ENCODE measurements at places on chromosomes 12 and 14.

- no peak for DNase-seq
Observed at GRCh38 chr12:69171881-69172280, 67.5 kb upstream of the CPSF6 start.

- peak; percentile 76 for DNase-seq
Observed at GRCh38 chr12:51752234-51752889, 96.2 kb downstream of the FIGNL2 start.

GRCh38 chr12:77923882-77924281 lies 93.2 kb downstream of the NAV3 start:
- no peak for DNase-seq

- no peak for DNase-seq
Observed at GRCh38 chr12:1793426-1794210, 26.7 kb upstream of the LRTM2 start.

GRCh38 chr14:22882529-22883172 lies 371 bp upstream of the REM2 start:
- peak; percentile 82 for DNase-seq

DNA sequence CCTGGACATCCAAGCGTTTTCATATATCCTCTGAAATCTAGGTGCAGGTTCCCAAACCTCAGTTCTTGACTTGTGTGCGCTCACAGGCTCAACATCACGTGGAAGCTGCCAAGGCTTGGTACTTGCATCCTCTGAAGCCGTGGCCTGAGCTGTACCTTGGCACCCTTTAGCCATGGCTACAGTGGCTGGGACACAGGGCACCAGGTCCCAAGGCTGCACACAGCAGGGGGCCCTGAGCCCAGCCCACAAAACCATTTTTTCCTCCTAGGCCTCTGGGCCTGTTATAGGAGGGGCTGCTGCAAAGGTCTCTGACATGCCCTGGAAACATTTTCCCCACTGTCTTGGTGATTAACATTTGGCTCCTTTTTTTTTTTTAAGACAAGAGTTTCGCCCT lies 11.6 kb upstream of the FAM177A1 start:
- DNase-seq = no peak

- no peak for DNase-seq
Observed at GRCh38 chr12:15651371-15651770, 137.8 kb downstream of the EPS8 start.

DNA sequence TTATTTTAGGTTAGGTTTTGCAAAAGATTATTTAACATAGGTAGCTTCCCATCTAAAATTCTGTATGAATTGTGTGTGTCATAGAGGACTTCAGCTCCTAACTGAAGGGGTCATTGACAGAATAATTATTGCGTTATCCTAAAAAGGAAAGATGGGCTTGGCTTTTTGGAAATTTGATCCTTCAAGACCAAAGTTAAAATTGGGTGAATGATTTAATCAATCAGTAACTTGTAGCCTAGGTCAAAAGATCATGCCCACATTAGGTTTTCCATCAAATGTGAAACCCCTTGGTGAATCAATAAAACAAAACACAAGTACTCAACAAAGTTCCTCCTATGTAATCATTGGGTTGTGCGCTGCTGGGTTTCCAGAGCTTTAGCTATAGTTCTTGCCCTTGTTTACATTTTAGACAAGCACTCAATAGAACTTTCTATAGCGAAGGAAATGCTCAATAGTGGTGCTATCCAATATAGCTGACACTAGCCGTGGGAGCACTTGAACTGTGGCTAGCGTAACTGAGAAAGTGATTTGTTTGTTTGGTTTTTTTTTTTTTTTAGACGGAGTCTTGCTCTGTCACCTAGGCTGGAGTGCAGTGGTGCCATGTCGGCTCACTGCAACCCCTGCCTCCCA lies 37.6 kb upstream of the ARHGAP5 start:
- DNase-seq = no peak

DNA sequence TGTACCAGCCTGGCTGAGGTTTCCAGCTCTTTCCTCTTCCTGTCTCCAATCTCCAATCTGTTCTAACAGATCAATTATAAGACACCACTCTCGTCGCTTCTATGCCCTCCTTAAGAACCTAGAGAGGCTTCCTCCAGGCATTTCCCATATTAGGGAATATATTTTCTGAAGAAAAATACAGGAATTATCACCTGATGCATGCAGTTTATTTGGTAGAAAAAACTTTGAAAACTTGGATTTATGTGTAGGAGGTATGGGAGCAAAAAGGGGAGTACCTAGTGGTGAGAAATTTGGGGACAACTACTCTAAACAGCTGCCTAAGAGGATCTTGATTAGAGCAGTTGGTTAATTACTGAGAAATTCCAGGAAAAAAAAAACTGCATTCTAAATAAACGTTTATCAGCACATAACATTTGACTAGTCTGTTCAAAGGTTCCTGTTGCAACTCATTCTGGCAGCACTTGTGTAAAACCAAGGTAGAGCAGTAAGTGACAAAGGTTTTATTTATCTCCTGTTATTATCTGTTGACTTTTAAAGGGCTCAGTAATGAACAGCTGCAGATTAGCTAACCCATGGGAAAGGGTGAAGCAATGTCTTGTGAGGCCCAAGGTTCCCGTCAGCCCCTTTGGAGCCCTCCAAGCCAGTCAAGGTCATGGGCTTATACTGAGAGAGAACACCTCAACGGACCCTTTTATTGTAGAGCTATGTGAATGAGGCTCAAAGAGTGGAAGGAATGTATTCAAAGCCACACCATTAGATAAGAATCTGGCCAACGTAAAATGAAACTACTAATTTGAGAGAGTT lies 36.4 kb upstream of the NR1H4 start:
- DNase-seq = no peak

DNA sequence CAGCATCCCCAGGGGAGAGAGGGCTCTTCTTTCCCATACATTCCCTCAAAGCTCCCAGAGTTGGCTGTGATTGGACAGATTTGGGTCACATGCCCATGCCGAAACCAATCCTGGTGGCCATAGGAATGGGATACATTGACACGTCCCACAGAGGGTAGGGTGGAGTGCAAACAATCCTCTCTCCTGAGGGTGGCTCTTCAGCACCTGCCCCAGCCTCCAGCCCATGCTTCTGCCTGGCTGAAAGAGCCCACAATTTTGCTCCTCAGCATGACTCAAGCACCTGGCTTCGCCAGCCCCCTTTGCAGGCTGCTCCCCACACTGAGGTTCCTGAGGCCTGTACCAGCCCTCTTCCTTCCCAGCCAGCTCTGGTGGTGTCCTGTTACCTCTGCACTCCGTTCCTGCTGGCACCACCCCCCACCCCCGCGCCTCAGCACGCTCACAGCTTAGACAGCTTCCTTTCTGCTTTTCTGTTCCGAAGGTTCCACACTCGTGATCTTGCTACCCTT lies 71.7 kb downstream of the CCDC92 start:
- peak; percentile 64 for DNase-seq

DNA sequence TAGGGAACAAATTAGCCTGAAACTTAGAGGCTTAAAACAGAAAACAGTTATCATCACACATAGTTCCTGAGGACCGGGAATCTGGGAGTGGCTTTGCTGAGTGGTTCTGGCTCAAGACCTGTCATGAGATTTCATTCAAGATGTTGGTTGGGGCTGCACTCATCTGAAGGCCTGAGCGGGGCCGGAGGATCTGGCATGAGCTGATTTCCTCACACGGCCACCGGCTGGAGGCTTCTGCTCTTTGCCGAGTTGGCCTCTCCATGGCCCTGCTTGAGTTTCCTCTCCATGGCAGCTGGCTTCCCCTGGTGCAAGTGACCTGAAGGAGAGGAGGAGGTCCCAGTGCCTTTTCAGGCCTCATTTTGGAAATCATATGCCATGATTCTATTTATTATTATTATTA lies 128.1 kb downstream of the PAPOLA start:
- no peak for DNase-seq

GRCh38 chr12:17829813-17830212 lies 260.2 kb downstream of the RERGL start:
- DNase-seq = no peak

GRCh38 chr14:68690089-68690958 lies 102.5 kb downstream of the ZFP36L1 start:
- no peak for DNase-seq

GRCh38 chr12:82523996-82524395 lies 162.7 kb upstream of the TMTC2 start:
- no peak for DNase-seq

- DNase-seq = no peak
Observed at GRCh38 chr12:118050972-118051910, 9.7 kb downstream of the WSB2 start.

GRCh38 chr12:101670007-101670671 lies 27.3 kb upstream of the CHPT1 start:
- peak; percentile 47 for DNase-seq

GRCh38 chr12:131882804-131883520 lies 11.5 kb upstream of the ULK1 start:
- DNase-seq = peak; percentile 20

- no peak for DNase-seq
Observed at GRCh38 chr14:92103363-92103989, 2.9 kb downstream of the ATXN3 start.

DNA sequence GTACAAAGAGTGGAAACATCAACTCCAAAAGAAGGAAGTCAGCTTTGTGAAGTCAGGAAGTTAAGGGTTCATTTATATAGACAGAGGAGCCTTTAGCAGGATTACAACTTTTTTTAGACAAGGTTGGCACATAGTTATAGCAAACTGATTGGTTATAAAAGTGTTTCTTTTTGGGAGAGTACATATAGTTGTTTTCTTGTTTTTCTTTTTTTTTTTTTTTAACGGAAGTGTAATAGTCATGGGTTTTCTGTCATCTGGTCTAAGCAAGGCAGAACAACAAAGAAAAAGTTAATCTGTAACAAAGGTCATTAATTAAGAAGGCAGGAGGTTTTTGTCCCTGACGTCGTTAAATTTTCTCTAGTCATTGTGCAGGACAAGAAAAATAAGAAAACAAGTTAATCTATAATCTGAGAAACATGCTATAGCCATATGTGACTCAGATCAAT lies 13.0 kb upstream of the MFAP5 start:
- no peak for DNase-seq

DNA sequence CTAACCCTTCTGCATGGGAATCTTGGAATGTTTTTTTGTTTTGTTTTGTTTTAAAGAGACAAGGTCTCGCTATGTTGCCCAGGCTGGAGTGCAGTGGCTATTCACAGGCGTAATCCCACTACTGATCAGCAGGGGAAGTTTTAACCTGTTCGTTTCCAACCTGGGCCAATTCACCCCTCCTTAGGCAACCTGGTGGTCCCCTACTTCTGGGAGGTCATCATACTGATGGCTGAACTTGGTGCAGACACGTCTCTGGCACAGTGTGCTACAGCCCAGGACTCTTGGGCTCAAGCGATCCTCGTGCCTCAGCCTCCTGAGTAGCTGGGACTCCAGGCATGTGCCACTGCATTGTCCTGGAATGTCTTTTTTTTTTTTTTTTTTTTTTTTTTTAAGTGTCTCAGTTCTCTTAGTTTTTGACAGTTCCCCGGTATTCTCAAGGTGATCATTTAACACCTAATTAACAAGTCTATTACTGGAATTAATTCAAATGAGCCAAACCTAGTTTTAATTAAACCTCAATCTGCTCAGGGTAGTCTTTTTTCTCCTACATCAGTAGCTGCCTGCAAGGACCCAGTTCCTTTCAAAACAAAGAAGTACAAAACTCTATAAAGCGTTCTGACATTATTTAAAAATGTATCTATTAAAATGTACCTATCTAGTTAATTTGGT lies 49.0 kb upstream of the ISM2 start:
- DNase-seq = no peak

GRCh38 chr12:47377414-47378221 lies 297.9 kb upstream of the AMIGO2 start:
- no peak for DNase-seq

DNA sequence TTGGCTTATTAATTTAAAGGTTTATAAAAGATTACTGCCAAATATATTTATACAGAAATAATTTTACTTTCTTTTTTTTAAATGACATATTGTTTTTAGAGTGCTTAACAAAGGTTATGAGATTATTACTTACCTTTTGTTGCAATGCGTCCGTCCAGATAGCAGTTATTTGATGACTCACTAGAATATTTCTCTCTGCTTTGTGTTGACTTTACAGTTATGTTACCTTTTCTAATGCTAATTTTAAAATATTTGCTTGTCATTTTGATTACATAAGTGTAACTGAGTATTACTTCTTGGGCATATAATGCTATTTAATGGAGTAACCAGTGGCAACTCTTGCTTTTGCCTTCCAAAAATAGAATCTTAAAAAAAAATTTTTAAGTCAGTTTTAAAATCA lies 6.3 kb upstream of the PZP start:
- no peak for DNase-seq

DNA sequence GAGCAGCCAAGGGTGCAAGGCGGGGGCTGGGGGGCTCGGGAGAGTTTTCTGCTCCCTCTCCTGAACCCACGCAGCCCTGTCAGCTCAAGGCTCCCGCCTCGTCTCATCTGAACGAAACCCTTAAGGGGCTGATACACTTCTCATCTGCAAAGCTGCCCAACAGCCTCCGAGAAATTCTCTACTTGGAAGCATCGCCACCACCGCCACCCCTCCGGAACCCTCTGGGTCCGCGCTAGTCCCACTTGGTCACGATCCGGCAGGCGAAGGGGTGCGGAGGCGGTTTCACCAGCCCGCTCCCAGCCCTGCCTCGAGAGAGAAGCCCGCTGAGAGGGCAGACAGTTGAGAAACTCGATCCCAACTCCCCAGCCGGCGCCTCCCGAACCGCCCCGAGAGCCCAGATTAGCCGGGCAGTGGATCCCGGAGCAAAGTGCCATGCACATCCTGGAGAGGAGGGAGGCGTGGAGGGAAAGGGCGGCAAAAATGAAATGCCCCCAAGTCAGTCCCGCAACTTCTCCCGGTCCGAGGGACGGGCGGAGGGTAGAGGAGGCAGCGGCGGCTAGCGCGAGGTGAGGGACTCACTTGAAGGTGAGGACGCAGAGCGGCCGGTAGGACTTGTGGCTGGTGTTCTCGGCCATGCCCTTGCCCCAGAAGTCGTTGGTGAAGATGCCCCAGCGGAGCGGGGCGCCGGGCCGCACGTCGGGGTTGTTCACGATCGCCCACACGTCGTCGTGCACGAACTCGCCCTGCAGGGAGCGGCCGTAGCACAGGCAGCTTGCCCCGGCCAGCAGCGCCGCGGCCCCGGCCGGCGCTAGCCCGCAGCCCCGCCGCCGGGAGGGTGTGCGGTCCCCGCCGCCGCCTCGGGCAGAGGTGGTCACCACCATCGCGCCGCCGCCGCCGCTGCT lies 620 bp downstream of the TMTC1 start:
- DNase-seq = peak; percentile 69

- DNase-seq = no peak
Observed at GRCh38 chr12:82832096-82832495, 145.4 kb downstream of the TMTC2 start.

- no peak for DNase-seq
Observed at GRCh38 chr14:59037086-59037485, 151.4 kb upstream of the DAAM1 start.
